Activated T-helper 2 cell treated with anti-CD3 and anti-CD28 coated beads, Interferon-gamma antibody, Interleukin-2, Interleukin-4, amounts not matched to agents 10 μg/mL and 5 μg/mL and 100 μg/mL, durations not matched to agents 14 hours and 24 hours and 36 hours (primary cell): ENCODE measurements at places on chromosomes 6 and 20. TPM values are rescaled to one million over a fixed set of nuclear protein-coding genes. Genes with fewer than 3 reads are reported as not detected.

DNA sequence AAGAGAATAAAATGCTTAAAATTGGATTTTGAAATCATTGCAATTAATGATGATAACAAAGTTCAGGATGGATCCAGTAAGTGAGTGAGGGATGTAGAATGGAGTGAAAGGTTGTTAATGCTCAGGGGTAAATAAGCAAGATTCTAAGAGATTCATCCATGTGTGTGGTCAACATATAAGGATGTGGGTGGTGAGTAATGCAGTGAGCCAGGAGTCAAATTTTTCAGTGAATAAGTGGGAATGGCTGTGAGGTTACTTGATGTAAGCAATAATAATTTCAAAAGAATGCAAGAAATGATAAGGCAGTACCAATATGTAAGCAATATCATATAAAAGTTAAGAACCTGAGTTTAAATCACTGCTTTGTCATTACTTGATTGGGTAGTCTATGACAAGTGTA lies 207.5 kb upstream of the ADGRB3 start:
- no peak for DNase-seq

DNA sequence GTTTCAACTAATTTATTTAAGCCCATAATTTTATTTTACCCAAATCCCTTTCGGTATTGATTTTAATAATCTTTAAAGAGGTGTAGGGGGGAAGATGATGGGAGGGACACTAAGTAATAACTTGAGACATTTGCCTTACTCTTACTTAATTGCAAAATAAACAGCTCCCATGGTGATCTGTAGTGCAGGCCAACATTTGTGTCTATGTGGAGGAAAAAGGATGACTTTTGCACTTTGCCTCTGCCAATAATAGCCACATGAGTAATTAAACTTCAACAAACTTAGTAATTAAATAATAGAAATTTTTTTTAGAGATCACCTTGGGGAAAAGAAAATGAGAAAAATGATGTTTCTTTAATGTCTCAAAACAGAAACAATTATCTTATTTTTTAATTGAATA lies 29.9 kb upstream of the CD2AP start:
- DNase-seq = no peak

DNA sequence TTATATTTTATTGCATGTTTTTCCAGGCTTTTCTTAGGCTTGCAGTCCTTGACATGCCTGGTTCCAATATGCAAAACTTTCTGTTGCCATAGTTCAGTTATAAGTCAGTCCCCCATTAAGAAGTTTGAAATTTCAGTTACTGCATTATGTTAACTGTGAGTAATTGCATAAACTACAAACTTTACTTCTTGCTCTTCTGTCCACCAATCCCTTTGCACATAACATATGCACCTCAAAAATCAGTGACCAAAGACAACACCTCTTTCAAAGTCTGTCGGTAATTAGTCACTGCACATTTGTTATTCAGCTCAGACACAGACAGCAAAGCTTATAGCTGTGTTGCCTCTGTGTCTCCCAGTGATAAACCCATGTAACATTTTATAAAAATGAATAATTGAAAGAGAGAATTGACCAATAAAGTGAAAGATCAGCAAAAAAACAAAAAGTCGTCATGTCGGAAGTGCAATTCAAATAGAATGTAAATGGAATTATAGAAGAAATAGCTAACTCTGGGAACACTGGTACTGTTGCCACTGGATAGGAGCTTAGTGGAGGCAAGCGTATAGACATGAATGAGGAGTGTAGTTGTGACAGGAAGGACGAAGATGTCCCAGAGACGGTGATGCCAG lies 50.3 kb upstream of the BTBD3 start:
- DNase-seq = no peak

- DNase-seq = no peak
Observed at GRCh38 chr6:160285541-160286105, 27.0 kb upstream of the SLC22A2 start.

GRCh38 chr6:29797135-29797534 lies 30.5 kb upstream of the HLA-G start:
- no peak for DNase-seq

DNA sequence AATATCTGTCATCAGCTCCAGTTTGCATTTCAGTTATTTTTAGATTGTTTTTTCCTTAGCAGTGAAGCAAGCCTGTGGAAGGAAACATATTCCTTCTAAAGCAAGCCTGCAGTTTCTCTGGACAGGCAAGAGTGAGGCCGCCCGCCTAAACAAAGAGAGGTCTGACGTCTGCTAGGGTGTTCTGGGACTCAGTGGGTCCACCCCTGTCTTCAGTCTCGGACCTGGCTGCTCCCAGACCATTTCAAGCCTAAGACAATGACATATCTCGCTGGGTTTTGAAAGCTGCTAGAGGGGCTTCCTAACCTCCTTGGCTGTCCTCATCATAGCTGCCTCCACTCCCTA lies 36.8 kb upstream of the RNF24 start:
- DNase-seq = no peak

GRCh38 chr20:56454754-56455153 lies 13.7 kb upstream of the RTF2 start:
- DNase-seq = no peak

GRCh38 chr20:62583424-62583920 lies 58.8 kb upstream of the SLCO4A1 start:
- DNase-seq = no peak

DNA sequence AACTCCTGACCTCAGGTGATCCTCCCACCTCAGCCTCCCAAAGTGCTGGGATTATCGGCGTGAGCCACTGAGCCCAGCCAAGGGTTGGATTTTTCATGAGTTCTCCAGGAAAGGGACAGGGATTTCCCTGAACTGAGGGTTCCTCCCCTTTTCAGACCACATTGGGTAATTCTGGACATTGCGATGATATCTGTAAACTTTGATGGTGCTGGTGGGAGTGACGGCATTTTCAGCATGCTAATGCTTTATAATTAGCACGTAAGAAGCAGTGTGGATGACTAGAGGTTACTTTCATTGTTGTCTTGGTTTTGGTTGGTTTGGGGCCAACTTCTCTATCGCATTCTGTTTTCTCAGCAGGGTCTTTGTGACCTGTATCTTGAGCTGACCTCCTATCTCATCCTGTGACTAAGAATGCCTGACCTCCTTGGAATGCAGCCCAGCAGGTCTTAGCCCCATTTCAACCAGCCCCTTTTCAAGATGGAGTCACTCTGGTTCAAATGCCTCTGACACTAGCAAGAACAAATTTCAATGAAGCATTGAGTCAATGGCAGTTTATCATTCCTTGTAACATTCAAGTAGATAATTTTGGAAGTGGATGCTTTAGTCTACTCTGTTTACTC lies 156.5 kb downstream of the TTLL2 start:
- no peak for DNase-seq

DNA sequence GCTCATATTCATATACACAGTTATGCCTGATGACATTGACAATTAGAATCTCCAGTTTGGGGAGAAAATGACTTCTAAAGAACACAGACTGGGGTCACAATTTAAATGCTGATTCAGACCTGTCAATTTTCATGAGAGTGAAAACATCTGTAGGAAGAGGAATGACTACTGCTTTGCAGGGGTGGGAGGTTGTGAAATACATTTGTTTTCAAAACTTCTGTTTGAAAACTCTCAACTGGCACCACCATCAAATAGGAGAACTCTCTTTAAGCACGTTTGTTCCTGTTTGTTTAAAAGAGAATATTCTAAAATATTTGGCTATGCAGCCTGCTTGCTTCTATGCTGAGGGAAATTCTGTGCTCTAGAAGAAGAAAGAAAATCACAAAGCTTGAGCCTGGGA lies 50.8 kb upstream of the ADGRF5 start:
- no peak for DNase-seq

GRCh38 chr6:143087856-143088255 lies 27.2 kb downstream of the AIG1 start:
- no peak for DNase-seq

DNA sequence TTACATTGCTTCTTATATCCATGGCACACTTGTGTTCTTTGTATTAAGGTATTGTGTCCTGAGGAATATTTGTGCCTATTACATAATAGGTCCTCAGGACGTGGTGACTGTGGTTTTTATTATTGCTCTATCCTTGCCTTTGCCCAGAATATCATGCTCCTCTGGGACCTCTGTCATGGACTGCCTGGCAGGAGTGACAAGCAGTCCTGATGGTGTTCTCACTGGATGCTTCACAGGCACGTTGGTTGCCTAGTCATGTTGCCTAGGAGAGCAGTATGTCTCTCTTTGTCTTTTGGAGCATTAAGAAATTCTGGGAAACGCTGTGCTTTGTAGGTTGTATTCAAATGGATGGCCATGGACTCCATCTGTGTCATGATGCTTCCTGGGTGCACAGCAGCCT lies 24.7 kb upstream of the MROH8 start:
- no peak for DNase-seq

- DNase-seq = no peak
Observed at GRCh38 chr6:121641158-121641557, 205.7 kb downstream of the GJA1 start.

PAX1 gene
- total RNA-seq = not detected in 2 replicates

MCCD1 gene
- not detected in 2 replicates for total RNA-seq

LHFPL5 gene
- not detected in 2 replicates for total RNA-seq

PPP1R14C gene
- total RNA-seq = 0.11 and 0.23 TPM in 2 replicates

GSTA5 gene
- total RNA-seq = not detected in 2 replicates
